GM13977 (cell line): ENCODE measurements at places on chromosomes 3 and 15.
A peak's percentile ranks its signal among the peaks of the same experiment; 100 is the strongest.

- no peak for DNase-seq
Measured at GRCh38 chr3:129409541-129409940, 18.9 kb downstream of the EFCAB12 start.

DNA sequence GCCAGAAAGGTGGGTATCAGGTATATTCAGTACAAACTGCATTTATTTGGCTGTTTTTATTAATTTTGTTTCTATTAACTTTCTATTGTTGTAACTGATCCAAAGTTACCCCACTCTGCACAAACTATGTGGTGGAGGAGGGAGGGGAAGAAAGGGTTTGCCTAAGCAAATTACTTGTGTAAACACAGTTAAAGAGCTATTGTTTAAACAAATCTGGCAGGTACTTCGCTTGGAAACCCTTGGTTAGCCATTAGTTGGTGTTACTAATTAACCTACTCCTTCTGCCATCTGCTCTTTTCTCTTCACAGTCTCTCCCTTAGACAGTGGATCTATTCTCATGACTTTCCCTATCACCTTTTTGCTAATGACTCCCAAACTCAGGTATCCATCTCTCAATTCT is 328.4 kb upstream of the NECTIN3 start:
- no peak for DNase-seq

GRCh38 chr3:155608228-155608920 is 136.5 kb downstream of the PLCH1 start:
- DNase-seq: no peak

DNA sequence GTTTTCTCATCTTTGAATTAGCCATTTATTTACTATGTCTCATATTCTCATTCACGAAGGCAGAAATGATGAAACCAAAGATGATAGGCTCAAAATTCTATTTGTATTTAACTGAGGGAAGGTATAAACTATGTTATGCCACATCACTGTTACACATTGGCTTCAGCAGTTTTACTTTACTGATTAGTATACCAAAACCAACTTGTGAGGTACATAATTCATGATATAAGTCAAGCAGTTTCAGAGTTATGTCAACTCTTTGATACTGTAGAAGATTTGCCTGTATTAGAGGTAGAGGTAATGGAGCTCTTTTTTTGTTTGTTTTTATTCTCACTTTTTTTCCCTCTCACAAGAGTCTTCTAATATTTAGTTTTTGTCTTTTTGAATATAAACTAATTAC is 22.9 kb downstream of the CHMP2B start:
- DNase-seq: no peak

DNA sequence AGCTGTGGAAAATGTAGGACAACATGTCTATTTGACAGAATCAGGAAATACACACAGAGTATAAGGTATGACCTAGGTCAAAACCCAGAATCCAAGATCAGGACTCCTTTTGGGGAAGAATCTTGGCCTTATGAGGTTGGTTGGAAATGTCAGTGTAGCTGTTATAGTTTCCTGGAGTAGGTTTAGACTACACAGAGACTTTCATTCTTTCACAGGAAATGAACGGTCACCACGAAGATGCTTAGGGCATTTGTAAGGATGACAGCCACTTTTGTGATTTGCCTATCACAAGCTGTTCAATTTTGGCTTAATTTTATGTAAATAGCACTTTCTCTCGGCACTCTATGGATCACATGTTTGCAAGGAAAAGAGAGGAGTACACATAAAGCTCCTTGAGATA is 18.6 kb upstream of the ZBTB20 start:
- no peak for DNase-seq

- DNase-seq: peak; percentile 72
Measured at GRCh38 chr3:124887177-124887931, at the start of gene ITGB5. ITGB5 (minus strand) TSS chr3:124887365; CDS start chr3:124887000, 365 bp downstream.
